Naive thymus-derived CD8-positive, alpha-beta T cell (primary cell): ENCODE measurements at places on chromosomes 16 and 17.

GRCh38 chr16:11016524-11016988, 72.2 kb downstream of the CLEC16A start:
- no peak for DNase-seq

DNA sequence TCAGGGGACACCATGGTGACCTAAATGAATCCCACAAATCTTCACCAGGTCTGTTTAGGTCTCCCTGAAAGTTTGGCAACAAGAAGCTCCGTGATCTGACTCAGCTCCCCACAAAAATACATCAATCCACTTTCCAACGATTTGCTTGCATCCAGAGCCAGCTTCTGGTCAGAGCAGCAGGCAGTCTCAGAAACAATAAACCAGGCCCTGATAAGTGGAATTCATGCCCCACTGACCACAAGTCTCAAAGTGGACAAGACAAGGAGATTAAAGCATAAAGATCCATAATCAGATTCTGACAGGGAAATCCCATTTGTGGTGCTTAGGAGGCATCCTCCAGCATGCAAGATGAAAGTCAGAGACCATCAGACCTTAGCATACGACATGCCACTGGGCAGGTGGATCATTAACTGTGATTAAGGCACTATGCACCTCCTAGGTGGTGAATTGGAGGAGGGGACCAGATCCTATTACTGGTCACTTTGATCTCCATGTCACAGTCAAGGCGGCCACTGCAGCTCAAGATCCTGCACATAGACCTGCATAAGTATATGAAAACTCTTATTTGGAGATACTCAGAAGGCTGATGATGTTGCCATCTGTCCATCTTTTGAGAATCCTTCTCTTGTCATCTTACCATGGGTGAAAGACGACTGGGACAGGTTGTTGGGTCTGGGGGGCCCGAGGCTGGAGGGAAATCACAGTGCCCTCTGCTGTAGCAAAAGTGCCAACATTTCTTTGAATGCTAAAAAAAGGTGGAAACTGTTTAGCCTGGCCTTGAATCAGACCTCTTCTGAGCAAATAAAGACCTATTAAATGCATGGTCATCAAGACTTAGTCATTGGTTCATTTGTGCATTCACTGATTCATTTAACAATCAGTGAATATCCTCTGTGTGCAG, 309.2 kb upstream of the CCL2 start:
- DNase-seq: no peak

DNA sequence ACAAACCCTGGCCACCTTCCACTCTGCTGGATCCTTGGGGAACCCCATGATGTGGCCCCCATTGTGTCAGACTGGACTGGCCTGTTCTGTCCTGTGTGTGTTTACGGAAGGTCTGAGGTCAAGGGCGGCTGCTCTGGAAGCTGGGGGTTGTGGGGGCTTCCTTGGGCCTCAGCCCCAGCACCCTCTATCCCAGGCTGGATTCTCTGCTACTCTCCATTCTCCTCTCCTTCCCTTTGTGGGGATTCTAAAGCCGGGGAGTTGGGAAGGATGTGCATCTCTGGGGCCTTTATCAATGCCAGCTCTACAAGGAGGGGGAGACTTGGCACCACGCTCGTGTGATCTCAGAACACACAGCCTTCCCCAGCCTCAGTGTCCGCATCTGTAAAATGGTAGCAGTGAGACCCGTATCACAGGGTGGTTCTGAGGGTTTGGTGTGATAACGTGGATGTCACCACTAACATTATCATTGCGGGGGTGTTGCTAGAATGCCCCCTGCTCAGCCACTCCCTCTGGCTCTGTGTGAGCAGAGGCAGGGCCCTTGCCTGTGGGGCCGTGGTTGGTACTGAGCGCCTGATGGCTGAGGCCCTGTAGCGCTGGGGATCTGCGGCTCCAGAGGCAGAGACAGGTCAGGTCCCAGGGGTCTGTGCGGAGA, 18.1 kb downstream of the ADGRG1 start:
- no peak for DNase-seq

- DNase-seq: no peak
Measured at GRCh38 chr16:27236635-27237218, 31.8 kb downstream of the NSMCE1 start.

- no peak for DNase-seq
Measured at GRCh38 chr17:76994237-76994637, 126.0 kb downstream of the MGAT5B start.

GRCh38 chr16:1458336-1458976, 14.1 kb upstream of the CCDC154 start:
- DNase-seq: no peak

- DNase-seq: no peak
Measured at GRCh38 chr17:43818966-43819365, 14.0 kb downstream of the MPP3 start.

DNA sequence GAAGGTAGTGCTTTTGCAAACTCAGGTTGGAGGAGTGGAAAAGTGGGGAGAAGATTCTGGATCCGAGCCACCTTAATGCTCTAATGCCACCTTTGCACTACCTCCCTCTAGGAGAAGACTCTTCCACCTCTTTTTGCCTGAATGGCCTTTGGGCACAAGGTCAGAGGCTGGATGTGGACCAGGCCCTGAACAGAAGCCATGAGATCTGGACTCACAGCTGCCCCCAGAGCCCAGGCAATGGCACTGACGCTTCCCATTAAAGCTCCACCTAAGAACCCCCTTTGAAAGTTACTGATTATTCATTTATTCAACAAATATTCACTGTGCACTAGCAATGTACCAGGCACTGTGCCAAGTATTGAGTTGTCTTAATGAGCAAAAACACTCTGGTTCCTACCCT, 3.2 kb downstream of the SHBG start:
- no peak for DNase-seq

- no peak for DNase-seq
Measured at GRCh38 chr17:48592057-48592514, 1.5 kb downstream of the HOXB5 start.

- DNase-seq: no peak
Measured at GRCh38 chr17:77915594-77916021, 42.9 kb upstream of the TNRC6C start.

- no peak for DNase-seq
Measured at GRCh38 chr17:46046957-46047356, 47.9 kb downstream of the STH start.

GRCh38 chr17:57505841-57506773, 239.0 kb downstream of the CCDC182 start:
- DNase-seq: no peak

GRCh38 chr17:33651686-33652085, 358.6 kb upstream of the ASIC2 start:
- no peak for DNase-seq

GRCh38 chr16:20879175-20880040, 20.8 kb downstream of the DCUN1D3 start:
- DNase-seq: no peak

DNA sequence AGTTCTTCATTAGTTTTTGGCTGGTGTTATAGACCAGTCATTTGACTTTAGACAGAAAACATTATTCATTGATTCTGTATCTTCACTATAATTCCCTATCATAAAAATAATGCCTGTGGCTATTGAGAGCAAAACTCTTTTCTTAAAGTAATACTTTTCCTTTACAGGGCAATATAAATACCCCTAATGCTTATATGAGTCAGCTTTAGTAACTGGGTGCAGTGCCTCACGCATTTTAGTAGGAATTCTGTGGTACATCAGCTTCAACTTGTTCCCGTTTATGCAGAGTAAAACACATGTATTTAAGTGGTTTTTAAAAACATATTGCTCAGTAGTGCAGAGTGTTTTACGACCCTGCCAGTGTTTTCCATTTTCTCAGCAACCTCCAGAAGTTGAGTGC, 68.1 kb downstream of the SEC14L1 start:
- DNase-seq: no peak

DNA sequence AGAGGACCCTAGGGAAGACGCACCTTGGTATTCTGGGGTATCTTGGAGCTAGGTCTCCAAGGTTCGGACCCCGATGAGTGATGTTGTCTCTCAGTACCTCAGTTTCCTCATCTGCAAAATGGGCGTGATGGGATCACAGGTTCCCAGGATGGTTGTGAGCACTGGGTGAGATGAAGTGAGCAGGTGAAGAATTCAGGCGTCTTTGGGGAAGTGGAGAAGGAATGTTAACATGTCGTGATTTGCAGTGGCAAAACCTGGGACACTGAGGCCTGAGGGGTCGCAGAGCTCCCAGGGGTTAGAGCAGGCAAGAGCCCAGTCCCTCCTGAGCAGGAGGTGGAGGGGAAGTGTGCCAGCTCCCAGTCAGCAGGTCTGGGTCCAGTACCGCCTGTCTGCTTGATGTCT, 215.1 kb upstream of the GSE1 start:
- DNase-seq: no peak
